Neural progenitor cell (in vitro differentiated cells): ENCODE measurements at places on chromosomes 2 and 18.

GRCh38 chr2:9091811-9092210, 88.3 kb upstream of the MBOAT2 start:
- no peak for DNase-seq

GRCh38 chr2:14635391-14635871, 2.9 kb downstream of the LRATD1 start:
- peak; percentile 67 for DNase-seq

GRCh38 chr18:61856678-61857077, 36.1 kb downstream of the RNF152 start:
- no peak for DNase-seq

DNA sequence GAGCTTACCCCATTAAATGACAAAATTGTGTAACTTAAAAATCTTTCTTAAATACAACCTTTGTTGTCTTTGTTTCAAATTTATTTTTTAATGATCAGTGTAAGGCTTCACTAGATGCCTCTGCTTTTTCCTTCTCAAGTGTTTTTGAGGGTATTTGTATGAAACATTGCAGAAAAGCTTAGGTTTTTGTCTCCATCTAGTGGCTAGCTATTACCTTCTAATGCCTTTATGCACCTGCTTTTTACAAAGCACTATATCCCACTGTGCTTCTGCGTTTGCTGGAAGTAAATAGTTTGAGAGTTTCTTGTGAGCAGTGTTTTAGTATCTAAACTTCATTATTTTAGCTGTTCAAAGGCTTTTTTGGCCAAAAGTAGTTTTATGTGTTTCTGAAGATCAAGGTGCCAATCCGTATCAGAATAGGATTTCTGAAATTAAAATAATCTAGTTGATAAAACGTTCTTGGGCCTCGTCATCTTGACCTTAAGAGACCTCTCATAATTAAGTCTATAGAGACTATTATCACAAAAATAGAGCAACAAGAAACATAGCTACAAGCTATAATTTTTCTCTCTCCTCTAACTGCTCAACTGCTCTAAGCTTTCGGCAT, 47.0 kb downstream of the IWS1 start:
- peak; percentile 70 for DNase-seq

DNA sequence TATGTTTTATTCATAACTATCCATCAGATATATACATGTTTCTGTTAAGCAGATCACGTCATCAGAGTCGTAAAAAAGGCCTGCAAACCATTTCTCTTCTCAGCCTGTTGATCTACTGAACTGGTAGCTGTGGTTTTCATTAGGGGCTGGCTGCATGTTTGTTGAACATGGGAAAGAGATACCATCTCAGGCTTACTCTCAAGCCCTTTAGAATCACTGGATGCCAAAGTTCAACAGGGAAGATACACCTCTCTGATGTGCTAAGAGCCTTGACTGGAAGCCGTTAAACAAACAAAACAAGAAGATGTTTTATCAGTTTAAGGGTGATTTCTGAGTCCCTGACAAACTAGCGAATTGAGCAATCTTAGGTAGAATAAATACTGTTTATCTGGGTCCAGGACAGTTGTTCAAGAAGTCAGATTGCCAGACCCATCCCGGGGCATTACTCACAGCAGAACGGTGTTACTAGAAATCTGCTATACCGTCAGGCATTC, 94.5 kb upstream of the LMAN1 start:
- no peak for DNase-seq

DNA sequence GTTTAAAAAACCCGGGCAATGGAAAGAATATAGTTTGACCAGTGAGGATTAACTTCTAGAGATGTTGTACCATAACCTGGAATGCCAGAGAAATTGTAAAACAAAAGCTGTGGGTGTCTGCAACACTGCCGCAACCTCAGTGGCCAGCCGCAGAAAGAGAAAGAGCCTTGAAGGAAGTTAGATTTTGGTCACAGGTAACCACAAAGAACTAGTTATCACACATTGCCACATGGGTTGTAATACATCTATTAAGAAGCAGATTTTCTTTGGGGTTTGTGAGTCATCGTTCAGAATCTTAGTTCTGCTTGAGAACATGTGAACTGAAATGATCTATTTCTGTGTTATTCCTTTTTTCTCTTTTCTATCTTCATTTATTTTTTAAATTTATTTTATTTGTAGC, 222.9 kb upstream of the AGAP1 start:
- no peak for DNase-seq

- DNase-seq = no peak
These were observed 96.6 kb downstream of the TMEM17 start for GRCh38 chr2:62409442-62409841.

DNA sequence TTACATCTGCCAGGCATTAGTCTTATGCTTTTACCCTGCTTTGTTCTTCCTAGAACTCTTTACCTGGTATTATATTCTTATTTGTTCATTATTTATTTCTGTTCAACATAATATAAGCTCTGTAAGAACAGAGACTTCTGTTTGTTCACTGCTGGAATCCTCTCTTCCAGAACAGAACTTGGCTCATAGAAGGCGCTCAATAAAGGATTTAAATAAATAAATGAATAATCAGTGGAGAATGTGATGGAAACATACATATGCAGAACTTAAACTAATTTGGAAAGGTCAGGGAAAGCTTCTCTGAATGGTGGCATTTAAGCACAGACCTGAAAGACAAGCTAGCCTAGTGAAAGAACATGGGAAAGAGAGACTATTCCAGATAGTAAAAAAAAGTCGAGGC, 24.3 kb downstream of the NCKAP1 start:
- DNase-seq = no peak
